ENCODE measurements at places on chromosomes 12 and 14.

- DNase-seq, result no peak
Measured at GRCh38 chr12:94987801-94988200, 15.7 kb downstream of the NDUFA12 start.

GRCh38 chr12:22480016-22480415 is 64.3 kb downstream of the C2CD5 start:
- DNase-seq, result no peak

- DNase-seq, result no peak
Measured at GRCh38 chr14:22973217-22974032, 8.9 kb downstream of the AJUBA start.

DNA sequence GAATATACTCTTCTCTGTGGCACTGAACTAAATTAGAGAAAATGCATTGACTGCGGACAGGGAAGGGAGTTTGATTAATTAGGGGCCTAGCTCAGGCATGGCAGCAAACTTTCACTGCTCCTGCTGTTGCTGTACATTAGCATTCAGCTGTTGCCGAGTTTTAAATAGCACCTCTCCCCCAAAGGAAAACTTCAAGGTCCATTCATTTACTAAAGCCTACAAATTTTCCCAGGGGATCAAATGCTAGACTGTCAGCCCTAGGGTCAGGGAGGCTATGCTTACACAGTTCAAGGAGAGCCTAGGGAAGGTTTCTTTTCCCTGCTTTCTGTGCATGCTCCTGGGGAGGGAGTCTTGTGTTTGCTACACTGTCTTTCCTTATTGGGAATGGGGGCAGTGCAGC is 60.0 kb upstream of the GZMB start:
- no peak for DNase-seq

DNA sequence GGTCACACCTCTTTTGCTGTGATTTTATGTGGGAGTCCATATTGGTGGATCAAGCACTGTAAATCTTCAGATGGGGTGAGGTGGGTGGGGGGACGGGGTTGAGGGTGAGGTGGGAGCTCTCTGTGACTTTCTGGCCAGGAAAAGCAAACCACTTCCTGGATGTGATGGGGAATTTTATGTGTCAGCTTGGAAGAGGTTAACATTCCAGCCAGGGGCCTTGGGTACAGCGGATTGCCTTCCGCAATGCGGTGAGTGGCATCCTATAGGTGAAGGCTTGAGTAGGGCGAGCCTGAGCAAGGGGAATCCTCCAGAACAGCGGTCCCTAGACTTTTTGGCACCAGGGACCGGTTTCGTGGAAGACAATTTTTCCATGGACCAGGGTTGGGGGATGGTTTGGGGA is 36.2 kb downstream of the DLK1 start:
- DNase-seq, result no peak

DNA sequence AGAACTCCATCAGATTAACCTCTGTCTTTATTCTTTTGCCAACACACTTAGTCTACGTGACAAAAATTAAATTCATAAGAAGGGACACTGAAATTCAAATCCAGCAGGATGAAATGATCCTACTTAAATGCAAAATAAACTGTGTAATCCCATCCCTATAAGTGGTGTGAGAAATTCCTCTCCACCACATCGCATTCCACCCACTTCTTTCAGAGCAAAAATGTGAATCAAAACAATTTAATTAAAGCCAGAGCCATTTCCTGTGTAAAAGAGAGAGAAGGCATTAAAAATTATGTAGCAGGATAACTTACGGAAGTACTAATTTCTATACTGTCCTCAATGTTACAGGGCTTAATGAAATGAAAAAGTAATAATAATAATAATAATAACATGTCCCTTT is 844.3 kb downstream of the GALC start:
- no peak for DNase-seq

- DNase-seq, result no peak
Measured at GRCh38 chr12:120584343-120585149, 3.3 kb upstream of the POP5 start.

DNA sequence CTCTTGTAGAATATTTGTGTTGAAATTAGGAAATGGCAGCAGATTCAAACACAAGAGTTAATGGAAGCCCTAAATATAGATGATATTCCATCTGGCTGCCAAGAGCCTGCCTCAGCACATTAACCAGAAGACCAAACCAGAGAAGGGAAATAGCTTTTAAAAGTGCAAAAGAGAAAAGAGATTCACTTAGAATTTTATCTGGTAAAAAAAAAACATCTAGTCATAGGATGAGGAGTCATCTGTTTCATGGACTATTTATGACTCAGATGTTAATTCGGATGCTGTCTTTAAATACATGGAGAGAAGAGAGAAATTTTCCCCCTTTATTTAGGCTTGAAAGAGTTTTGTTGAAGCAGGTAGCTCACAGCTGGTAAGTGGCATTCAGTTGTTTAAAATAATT is 201.6 kb upstream of the NUDT4 start:
- no peak for DNase-seq

DNA sequence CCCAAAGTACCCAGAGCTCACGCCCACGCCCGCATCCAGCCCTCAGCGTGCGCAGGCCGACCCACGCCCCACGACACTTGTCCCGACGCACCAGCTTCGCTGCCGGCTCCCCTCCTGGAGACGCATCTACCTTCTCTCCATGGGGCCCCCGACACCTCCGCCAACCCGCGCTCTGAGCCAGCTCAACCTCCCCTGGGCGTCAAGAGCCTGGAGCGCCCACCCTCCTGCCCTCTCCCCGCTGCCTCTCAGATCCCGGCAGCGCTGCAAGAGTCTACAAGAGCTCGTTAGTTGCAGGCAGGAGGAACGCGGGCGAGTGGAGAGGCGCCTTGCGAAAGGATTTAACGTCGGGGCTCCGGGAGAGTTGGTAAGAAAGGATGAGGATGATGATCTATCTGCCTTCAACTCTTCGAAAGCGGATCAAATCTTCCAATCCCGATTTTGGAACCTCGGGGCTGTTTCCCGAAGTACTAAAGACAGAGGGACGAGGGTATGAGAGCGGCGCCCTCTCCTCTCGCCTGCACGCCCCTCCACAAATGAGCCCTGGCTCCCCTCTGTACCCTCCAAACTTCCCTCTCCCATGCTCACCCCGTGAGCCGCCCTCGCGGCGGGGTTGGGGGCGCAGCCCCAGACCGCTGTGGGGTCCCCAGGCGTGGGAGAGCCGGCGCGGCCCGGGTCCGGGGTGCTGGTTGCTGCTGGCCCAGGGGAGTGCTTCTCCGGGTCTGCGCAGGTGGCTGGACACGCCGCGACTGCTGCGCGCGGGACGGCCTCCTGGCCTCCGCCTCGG is 979 bp downstream of the LTBP2 start:
- DNase-seq, result no peak

DNA sequence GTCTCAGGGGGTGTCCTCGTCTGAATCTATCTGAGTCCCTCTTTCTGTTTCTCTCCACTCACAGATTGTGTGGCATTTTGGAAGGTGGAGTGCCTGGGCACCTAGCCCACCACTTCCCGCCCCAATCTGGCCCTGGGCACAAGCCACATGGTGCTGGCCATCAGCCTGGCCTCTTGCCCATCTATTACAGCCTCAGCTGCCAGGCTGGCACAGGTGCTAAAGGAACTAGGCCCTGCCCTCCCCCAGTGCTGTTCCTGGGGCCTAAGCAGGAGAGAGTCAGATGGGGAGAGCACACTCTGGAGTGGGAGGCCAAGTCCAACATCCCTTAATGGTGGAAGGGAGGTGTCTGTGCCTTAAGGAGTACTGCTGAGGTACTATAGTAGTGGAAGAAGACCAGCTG is 8.3 kb upstream of the CALCOCO1 start:
- DNase-seq, result no peak

DNA sequence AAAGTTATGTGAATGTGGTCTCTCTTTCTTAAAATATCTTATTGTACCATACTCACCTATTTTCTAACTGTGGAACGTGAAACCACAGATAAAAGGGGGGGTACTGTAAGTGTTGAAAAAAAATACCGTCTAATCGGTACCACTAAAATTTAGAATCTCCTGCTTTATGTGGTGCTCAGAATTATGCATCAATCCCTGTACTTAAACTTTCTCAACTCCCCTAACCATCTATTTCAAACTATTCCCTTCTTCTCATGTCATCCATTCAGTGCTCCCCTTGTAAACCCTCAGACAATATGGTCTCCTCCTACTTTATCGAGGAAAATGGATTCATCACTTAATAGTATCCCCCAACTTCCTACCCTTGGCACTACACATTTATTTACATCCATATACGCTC is 23.7 kb downstream of the DEPDC4 start:
- DNase-seq, result no peak

- no peak for DNase-seq
Measured at GRCh38 chr12:27545665-27546064, 21.7 kb downstream of the PPFIBP1 start.

DNA sequence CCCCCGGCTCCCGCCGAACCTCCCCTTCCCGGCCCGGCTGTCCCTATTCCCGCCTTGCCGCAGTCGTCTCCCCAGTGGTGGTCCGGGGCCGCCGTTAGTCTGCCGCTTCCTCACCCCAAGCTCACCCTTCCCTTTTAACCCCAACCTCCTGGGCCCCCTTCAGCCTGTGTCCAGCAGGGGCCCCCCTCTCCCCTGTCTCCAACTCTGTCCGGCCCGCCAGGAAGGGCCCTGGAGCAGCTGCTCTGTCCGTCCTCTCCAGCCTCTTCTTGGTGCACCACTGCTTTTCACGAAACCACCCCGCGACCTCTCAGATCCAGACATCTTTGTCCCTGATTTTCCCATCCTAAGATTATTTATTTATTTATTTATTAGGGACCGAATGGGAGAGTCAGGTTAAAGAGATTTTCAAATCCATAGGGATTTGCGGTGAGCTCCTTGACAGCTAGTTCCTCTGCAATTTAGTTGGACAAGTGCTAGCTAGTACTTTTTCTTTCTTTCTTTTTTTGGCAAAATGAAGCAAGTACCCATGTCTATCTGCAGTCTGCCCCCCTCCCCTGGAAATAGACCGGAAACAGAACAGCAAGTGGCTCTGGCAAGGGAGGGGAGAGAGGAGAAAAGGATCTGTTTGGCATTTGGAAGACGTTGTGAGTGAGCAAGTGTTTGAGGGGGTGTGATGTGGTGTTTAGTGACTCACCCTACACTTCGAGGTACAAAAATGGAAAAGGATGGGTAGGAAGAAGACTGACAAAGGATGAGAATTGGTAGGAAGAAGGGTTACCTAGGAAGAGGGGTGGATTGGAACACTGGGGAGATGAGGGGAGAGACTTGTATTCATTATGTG is 632 bp downstream of the UBR7 start:
- DNase-seq, result no peak

- DNase-seq, result no peak
Measured at GRCh38 chr14:96584199-96584906, 82.2 kb downstream of the PAPOLA start.

DNA sequence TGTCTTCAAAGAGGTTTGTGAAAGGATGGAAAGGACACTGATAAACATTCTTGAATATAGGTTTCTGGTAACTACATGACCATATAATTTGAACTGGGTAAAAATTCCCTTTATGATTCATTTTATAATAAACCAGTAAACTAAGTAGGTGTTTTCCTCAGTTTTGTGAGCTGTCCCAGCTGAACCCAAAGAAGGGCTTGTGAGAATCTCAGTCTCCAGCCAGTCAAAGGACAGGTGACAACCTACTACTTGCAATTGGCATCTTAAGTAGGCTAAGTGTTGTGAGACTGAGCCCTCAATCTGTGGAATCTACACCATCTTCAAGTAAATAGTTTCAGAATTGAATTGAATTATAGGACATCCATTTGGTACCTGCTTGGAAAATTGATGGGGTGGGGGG is 75.2 kb downstream of the MYF5 start:
- DNase-seq, result no peak

DNA sequence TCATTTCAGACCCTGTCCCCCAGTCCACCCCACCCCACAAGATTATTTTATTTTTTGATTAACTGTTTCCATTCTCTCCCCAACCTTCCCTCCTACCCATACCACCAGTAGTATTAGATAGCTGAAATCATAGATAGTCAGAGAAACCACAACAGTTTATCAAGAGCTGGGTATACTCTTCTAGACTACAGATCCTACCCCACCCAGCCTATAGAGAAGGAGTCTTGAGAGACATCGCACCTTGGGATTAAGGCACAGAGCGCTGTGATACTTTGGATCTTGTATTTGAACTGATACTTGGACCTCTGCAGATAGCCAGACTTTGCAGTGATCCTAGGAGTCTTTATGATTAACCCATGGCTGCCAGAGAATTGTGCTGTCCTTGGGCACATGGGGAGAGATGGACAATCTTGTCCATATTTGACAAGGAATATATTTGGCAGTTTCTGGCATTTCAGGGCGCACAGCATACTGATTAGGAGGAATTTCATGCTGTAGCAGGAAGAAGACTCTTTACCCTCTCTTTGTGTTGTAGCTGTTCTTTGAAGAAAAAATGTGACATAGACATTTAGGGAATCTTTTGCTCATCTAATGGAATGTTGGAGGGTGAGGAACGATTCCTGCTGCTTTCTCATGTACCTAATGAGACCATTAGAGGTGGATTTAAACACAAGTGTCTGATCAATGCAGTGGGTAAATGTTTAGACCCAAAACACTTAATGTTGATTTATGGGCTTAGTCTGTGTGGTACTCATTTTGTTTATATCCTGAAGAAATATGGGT is 982 bp downstream of the RBMS2 start:
- no peak for DNase-seq

DNA sequence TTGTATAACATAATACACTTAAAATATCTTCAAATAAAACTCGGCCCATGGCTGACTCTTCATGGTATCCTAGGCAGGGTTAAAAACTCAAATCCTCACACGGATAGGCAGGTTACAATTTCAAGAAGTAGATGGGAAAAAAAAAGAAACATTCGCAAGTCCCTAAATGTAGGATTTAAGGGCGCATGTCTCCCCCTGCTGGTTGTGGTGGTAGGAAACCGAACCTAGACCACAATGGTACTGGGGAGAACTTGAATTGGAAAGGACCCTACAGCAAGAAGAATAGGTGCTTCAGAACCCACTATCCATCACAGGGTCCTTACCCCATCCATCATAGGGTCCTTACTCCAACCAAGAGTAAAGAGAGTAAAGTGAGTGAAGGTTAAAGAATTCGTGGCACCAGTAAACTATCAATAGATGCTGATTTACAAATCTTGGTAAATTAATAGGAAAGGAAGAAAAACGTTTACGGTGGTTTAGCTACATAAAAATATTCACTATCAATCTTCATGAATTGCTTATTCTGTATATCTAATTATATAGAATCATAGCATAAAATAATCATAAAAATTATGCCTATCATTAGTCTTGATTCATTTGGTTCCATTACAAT is 3.3 kb upstream of the CIPC start:
- DNase-seq, result peak; percentile 61

- peak; percentile 76 for DNase-seq
Measured at GRCh38 chr12:49673446-49674317, 33.5 kb downstream of the FMNL3 start.

- no peak for DNase-seq
Measured at GRCh38 chr12:1839956-1840951, 19.9 kb downstream of the LRTM2 start.

GRCh38 chr12:28023156-28023887 is 50.8 kb upstream of the PTHLH start:
- peak; percentile 52 for DNase-seq

GRCh38 chr12:80766210-80766609 is 49.5 kb downstream of the MYF5 start:
- no peak for DNase-seq
